Gastrocnemius medialis (tissue), 4 donors: ENCODE measurements at places on chromosomes 1 and 21.

DNA sequence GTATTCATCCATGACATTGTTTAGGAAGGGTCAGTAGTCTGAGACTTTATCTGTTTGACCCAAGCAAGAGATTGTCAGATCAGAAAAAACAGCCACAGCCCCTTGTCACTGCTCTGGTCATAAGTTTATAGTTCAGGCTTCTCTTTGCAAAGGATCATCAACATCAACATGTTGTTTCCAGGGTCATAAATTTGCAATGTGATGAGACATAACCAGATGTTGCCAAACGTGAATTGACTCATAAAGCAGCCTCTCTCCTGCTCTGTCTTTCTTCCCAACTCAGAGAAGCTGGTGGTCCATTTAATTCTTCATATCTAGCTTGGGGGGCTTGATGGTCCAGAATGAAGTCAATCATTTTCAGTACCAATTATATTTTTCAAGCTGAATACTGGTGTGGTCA, 507.2 kb upstream of the PBX1 start:
- DNase-seq = no peak
- H3K36me3 ChIP-seq = no peaks in the 10 kb centered on the region
- H3K4me1 ChIP-seq = no peaks in the 10 kb centered on the region
- H3K27ac ChIP-seq = no peak overlapping the region

DNA sequence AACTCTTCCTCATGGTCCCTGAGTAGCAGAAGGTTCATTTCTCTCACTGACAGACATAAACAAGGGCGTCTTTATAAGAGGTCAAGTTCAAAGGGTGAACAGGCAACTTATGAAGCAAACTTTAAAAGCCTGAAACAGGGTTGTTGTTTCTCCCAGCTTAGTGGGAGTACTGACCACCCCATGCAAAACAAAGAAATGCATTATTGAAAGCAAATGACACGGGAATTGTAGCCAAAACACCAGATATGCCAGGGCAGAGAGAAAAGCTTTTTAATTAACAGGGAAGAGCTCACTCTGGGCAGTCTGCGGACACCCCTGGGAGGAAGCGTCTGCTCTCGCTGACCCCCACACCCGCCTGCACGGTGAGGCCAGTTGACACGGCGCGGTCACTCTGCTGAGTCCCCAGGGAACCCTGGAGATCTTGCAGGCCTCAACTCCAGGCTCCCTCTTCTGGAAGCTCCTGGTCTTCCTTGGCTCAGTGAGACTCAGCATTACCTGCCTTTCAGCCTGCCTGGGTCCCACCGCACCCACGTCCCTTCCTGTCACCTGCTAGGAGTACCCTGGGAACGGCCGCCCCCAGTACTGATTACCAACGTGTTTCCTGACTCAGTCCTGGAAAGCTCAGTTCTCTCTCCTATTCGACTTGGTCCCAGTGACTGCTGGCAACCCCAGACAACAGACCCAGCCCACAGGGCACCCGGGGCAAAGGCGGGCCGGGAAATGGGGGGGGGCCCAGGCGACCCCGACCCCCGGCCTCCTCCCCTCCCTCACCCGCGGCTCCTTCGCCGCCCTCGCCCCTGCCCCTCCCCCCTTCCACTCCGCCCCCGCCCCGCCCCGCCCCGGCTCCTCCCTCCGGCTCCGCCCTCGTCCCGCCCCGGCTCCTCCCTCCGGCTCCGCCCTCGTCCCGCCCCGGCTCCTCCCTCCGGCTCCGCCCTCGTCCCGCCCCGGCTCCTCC, 972 bp downstream of the CFAP410 start:
- H3K36me3 ChIP-seq = peaks cover 4% of the 10 kb centered on the region
- DNase-seq = peak; percentile 28
- H3K27me3 ChIP-seq = no peaks in the 10 kb centered on the region
- peak overlapping the region; percentile 83 for H3K27ac ChIP-seq
- H3K4me1 ChIP-seq = peaks cover 9% of the 10 kb centered on the region

GRCh38 chr1:110210604-110211495, 736 bp downstream of the KCNC4 start:
- peaks cover 5% of the 10 kb centered on the region for H3K4me1 ChIP-seq
- DNase-seq = no peak
- H3K4me3 ChIP-seq = peak overlapping the region; percentile 65
- peak overlapping the region; percentile 85 for H3K27ac ChIP-seq
- no peaks in the 10 kb centered on the region for H3K36me3 ChIP-seq
- H3K27me3 ChIP-seq = peaks cover 17% of the 10 kb centered on the region

DNA sequence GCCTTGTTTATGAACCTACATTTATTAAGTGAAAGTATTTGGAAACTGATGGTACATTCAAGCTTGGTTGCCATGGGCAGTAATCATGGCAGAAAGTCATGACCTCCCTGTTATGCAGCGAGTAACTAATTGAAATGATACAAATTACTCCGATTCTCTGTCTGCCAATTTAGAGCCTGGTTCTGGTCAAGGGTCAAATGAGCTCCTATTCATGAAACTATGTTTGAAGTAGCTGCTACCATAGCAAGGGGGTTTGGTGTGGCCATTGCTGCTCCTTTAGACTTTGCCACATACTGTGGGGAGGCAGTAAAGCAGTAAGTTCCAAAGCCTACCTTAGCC, 187.2 kb upstream of the FOXD3 start:
- no peaks in the 10 kb centered on the region for H3K27me3 ChIP-seq
- H3K4me3 ChIP-seq = no peak overlapping the region
- H3K27ac ChIP-seq = no peak overlapping the region

GRCh38 chr1:150521196-150521968, 5.8 kb downstream of the FALEC start:
- DNase-seq = no peak
- H3K4me1 ChIP-seq = peaks cover 12% of the 10 kb centered on the region
- no peaks in the 10 kb centered on the region for H3K36me3 ChIP-seq
- peak overlapping the region; percentile 56 for H3K27ac ChIP-seq
